ENCODE measurements at places on chromosomes 3 and 15.

GRCh38 chr3:154678041-154678654 lies 248.2 kb upstream of the GPR149 start:
- DNase-seq: no peak

- DNase-seq: no peak
Measured at GRCh38 chr15:95087253-95087609, 855.9 kb downstream of the MCTP2 start.

GRCh38 chr3:40306336-40306735 lies 3.2 kb upstream of the EIF1B start:
- no peak for DNase-seq

GRCh38 chr3:177284383-177284881 lies 87.2 kb upstream of the TBL1XR1 start:
- DNase-seq: peak; percentile 82

DNA sequence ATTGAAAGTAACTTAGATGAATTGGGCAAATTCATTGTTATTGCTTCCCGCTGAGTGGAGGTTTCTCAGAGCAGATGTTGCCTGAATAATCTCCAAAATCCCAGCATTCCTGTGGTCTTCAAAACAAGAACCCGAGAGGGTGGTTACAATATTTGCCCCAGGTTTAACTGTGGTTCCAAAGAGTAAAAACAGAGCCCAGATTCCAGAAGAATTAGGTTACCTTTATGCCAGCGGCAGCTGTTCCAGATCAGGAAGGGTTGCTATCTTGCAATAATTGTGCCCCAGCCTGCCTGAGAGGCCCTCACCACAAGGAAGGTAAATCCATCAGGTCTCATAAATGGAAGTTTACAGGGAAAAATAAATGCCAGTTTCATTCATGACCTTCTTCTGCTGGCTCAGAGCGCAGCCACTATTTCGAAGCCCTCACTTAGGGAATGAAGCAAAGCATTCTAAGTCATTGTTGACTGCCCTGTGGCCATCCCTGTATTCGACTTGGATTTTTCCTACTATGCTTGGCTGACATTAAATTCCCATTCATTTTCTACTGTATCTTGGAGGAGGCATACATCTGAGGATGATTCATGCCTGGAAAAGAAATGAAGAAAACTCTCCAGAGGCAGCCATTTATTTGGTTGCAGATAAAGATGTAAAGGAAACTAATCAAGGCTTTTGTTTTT lies 54.6 kb downstream of the SSUH2 start:
- no peak for DNase-seq

- DNase-seq: no peak
Measured at GRCh38 chr3:46456118-46456517, 8.6 kb downstream of the LTF start.

GRCh38 chr3:8450618-8451017 lies 51.0 kb upstream of the LMCD1 start:
- DNase-seq: no peak

- DNase-seq: no peak
Measured at GRCh38 chr3:93969443-93969842, 4.3 kb downstream of the PROS1 start.

GRCh38 chr3:169759256-169759655 lies 5.6 kb downstream of the TERC start:
- no peak for DNase-seq

GRCh38 chr3:126996905-126997304 lies 14.0 kb downstream of the PLXNA1 start:
- no peak for DNase-seq

- DNase-seq: no peak
Measured at GRCh38 chr15:33126559-33127290, 67.8 kb downstream of the FMN1 start.

- DNase-seq: no peak
Measured at GRCh38 chr15:84975871-84976351, 5.7 kb upstream of the PDE8A start.

DNA sequence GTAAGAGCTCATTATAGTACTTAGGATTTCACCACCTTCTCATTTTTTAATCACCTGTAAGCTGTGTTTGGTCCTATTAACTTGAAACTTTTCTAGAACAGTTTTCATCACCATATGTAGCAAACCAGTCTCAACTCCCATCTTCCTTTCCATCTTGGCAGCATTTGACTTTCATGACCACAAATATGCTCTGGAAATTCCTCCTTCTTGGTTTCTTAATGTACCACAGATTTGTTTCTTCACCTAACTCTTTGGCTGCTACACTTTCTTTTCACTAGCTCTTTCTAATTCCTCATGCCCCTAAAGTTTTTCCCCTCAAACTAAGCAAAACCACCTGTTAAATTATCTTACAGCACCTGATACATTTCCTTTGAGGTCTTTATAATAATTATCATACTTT lies 13.2 kb upstream of the NMB start:
- no peak for DNase-seq

DNA sequence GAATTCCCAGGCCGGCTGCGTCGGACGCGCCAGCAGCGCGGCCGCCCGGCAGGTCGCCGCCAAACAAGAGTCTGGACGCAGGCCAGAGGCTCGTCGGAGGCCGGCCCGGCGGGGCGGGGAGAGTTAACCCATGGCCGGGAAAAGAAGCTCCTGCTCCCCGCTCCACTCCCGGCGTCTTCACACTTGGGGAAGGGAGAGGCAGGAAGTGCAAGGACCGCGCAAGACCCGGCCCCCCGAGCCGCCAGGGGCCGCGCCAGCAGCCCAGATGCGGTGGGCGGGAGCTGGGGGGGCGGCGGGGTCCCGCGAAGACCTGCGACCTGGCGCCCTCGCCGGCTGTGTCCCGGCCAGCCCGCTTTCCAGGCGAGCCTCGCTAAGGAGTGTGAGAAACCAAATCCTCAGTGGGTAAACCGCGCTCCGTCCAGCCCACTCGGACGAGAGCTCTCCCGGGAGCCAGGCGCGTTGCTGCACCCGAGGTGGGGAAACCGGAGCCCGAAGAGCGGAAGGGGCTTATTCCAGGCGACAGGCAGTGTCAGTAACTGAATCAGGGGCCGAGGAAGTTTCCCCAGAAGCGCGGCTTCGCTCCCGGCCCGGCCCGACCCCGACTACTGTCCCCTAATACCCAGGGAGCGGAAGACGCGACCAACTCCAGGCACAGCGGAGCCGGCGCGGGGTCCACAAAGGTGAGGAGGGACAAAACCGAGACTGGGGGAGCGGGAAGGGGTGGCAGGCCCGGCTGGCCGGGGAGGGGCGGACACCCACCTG lies 721 bp downstream of the ADAMTS7 start:
- DNase-seq: no peak

GRCh38 chr3:50983887-50984286 lies 309.2 kb downstream of the DOCK3 start:
- DNase-seq: no peak

GRCh38 chr3:18989237-18989795 lies 159.0 kb upstream of the KCNH8 start:
- no peak for DNase-seq
